ENCODE measurements at places on chromosomes 1 and 21. TPM values are rescaled to one million over a fixed set of nuclear protein-coding genes. Genes with fewer than 3 reads are reported as not detected.

The ZNF644 gene
- 33.5 TPM for total RNA-seq

The GPR52 gene
- not detected for total RNA-seq

The YOD1 gene
- 5.1 TPM for total RNA-seq

The CLIC6 gene
- total RNA-seq: 0.15 TPM

The HMCN1 gene
- 9.2 TPM for total RNA-seq

The NBPF6 gene
- not detected for total RNA-seq

The CR1 gene
- not detected for total RNA-seq

The OR2L2 gene
- total RNA-seq: not detected

All from glomerular endothelial cell (primary cell).